ENCODE measurements at places on chromosomes 7 and 10.

DNA sequence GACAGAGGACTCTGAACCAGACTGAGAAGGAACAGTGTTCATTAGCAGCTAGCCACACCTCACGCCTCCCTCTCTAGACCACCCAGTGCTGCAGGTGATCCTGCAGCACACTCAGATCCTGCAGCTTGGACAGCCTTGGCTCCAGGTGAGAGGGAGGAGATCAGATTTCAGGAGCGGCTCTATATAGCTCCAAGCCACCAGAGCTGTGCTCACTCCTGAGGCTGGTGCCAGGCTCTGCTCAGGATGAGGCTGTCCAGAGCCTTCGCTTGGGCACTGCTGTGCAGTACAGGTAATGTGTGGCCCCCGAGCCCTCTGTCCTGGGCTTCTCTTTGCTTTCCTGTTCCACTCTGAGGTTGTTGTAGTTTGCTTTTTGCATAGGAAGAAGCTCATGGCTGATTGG, 42.4 kb downstream of the C10orf120 start:
- no peak for DNase-seq

DNA sequence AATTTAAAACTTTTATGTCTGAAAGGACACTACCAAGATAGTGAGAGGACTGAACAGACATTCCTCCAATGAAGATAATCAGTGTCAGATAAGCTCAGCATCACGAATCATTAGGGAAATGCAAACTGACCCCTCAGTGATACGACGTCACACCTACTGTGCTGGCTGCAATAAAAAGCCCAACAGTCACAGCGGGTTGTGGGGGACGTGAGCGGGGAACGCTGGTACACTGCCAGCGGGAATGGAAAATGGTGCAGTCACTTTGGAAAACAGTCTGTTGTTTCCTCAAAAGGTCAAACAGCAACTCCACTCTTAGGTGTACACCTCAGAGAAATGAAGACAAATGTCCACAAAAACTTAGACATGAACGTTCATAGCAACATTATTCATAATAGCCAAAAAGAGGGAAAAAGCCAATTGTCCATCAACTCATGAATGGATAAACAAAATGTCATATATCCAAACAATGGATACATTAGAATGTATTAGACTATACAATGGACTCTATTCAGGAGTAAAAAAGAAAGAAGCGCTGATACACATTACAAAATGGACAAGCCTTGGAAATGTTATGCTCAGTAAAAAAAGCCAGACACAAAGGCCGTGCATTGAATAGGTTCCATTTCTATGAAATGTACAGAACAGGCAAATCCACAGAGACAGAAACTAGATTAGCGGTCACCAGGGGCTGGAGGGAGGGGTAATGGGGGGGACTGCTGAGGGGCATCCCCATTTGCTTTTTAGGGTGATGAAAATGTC, 2.4 kb upstream of the ECHS1 start:
- no peak for DNase-seq

DNA sequence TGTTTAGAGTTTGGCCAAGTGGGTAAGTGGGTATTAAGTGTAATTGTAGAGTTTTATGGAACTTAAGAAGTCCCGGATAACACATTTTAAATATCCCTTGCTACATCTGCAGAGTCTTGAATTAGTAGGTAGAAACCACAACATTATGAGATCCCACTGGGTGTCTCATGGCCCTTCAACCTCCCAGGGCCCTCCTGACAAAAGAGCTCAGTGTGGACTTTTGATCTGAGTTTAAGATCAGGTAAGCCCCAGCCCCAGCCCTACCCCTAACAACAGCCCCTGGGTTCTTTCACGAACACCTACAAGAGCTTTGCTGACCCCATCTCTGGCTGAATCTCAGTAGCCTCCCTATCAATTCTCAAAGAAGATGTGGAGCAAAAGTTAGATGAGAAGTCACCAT, 65.4 kb upstream of the STK17A start:
- DNase-seq, result no peak

GRCh38 chr7:159112136-159113011, 32.3 kb downstream of the VIPR2 start:
- DNase-seq, result no peak

GRCh38 chr10:126111516-126111915, 215.2 kb downstream of the FANK1 start:
- DNase-seq, result no peak

- DNase-seq, result no peak
Observed at GRCh38 chr10:4733150-4733842, 92.7 kb upstream of the AKR1E2 start.

GRCh38 chr7:128735436-128735835, 3.7 kb upstream of the CALU start:
- DNase-seq, result no peak

DNA sequence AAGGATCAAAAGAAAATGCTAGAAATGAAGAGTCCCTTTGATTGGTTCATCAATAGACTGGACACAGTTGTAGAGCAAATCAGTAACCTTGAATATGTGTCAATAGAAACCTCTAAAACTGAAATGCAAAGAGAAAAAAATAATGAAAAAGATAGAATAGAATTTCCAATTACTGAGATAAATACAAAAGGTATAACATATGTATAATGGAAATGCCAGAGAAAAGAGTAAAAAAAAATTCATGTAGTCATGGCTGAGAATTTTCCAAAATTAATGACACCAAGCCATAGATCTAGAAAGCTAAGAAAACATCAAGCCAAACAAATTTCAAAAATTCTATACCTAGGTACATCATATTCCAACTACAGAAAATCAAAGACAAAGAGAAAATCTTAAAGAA, 62.0 kb upstream of the HGF start:
- DNase-seq, result no peak

DNA sequence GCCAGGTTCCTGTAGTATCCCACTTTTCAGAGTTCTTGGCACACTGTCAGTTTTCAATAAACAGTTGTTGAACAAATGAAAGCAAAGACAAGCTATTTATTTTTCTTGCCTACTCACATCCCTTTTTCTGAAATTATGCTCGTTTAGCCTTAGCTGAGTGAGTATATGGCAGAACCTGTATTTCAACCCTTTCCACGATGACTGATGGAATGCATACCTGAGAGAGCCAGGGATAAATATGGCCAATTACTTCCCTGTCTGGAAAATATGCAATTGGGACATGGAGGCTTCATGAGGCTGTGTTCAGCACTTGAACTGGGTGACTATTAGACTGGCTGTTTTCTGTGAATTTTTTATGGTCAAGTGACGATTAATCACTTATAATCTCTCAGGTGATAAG, 144.5 kb upstream of the POT1 start:
- DNase-seq, result no peak

- no peak for DNase-seq
Observed at GRCh38 chr7:90061077-90061476, 93.2 kb upstream of the STEAP1 start.

- no peak for DNase-seq
Observed at GRCh38 chr7:90536449-90536848, 59.7 kb upstream of the CDK14 start.

GRCh38 chr7:120813546-120814252, 44.2 kb downstream of the TSPAN12 start:
- no peak for DNase-seq

DNA sequence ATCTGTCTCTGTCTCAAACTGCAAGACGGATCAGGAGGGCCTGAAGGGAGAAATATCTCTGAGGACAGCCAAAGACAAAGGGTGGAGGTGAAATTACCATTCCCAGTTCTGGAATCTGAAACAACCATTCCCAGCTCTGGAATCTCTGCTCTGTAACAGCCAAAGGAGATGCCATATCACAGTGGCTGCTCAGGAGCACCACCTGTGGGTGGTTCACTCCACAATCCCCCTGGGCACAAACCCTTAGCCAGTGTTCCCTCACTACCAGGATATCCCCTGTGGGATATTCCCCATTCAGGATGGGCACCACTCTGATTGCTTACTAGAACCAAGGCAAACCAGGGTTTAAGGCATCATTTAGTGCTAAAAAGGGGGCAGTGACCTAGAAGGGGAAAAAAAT, 199.0 kb downstream of the HTR7 start:
- DNase-seq, result no peak

DNA sequence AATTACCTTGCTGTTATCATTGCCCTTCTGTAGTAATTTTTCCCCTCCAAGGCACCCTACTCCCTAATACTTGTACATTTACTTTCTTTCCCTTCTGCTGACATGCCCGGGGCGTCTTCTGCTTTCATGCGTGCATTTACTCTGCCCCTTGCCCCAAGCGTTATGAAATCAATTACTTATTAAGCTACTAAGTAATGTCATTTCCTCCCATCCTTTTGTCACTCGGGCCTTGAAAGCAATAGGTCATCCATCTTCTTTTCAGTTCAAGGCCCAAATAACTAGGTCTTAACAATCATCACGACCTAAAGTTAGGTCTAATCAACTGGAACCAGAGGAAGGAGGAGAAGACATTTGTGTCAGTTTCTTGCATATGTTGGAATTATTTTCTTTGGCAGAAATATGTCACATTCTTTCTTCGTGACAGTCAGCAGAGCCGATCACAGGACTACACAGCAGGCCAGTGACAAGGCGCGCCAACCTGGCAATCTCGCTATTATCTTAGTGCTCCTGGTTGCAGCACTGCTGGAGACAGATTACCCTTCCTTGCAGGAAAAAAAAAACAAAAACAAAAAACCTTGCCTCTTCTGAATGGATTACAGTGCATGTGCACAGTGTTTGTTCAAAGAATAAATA, 179.2 kb downstream of the RELN start:
- no peak for DNase-seq

DNA sequence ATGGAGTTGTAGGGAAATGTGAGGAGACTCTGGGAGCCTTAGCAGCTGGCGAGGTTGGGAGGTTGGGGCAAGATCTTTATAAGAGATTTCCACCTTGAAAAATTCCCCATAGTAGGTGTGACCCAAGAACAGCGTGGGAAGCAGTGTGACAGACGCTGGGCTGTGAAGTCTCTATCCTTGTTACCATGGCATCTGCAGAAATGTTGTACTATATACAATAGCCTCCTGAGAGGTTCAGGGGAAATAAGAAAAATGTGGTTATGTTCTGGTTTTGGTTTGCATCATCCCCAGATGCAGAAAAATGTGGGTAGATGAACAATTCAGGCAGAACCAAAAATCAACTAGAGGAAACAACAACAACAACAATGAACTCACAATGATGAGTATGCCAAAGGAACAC, 498.6 kb downstream of the SH2D4B start:
- no peak for DNase-seq

- DNase-seq, result no peak
Observed at GRCh38 chr7:55086413-55087201, 67.8 kb downstream of the EGFR start.

DNA sequence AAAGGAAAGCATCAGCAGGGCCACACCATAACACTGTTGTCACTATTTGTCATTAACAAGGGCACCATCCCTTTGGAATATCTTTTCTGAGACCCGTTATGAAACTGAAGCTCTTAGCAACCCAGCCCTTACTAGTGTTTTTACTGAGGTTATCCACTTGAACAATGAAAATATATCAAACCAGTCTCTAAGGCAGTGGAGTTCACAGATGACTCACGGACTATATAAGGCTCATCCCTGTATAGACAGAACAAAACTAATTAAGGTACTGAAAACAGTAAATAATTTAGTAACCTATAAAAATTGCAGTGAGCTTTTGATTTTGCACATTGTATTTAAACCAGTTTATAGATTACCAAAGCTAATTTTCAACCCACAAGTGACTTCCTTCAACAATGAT, 196.0 kb downstream of the ELAPOR2 start:
- DNase-seq, result no peak

DNA sequence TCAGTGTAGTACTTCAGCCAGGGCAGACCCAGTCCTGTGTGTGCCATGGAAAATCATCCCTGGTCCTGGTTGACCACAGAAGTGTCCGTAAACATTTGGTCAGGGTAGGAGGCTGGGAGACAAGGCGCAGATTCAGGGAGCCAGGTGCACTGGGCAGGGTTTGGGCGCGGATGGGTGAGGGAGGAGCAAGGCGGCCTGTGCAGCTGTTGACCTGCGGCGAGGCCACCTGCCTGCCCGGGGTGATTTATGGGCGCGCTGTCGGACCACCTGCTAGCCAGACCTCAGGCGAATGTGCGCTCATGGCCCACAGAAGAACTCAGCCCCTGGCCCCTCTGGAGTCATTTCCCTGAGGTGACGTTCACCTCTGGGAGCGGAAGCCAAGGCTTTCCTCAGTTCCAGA, 6.6 kb downstream of the SFRP5 start:
- DNase-seq, result no peak

DNA sequence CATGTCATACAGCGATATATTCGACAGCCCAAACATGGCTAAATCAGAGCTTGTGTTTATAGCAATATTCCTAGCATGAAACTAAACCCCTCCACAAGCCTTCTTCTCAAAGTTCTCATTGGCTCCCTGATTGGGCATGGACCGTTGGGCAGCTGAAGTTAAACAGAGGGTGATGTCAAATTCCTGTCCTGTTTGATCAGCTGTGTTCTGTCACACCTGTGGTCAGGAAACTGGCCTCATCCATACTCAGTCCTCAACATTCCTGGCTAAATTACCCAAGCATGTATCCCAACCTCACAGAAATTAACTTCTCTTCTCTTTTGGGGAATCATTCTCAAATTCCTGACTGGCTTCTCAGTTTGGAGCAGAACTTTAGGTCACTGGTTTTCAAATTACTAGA, 107.9 kb downstream of the ODAD2 start:
- DNase-seq, result no peak

- DNase-seq, result no peak
Observed at GRCh38 chr10:43043342-43043772, 33.5 kb upstream of the RET start.

DNA sequence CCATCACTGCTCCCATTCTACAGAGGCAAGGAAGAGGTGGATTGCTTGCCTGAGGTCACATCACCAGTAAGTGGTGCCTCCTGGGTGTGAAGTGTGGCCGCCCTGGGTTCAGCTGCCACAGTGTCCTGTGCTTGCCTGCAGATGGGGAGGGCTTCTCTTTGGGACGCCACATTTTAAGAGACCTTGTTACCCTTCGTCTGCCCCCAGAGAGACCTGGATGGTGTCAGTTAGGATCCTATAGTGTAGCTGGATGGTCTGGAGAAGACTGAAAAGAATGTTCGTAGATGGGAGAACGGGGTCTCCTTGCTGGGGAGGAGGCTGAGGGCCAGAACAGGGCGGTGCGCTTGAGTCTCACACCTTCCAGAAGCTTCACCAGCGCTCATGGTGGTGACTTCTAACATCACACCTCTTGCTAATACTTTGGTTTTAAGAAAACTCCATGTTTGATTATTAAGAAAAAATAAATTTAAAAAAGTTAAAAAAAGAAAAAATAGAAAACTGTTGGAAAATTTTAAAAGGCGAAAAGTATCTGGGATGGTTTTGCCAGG, 2.3 kb downstream of the DOCK1 start:
- no peak for DNase-seq

DNA sequence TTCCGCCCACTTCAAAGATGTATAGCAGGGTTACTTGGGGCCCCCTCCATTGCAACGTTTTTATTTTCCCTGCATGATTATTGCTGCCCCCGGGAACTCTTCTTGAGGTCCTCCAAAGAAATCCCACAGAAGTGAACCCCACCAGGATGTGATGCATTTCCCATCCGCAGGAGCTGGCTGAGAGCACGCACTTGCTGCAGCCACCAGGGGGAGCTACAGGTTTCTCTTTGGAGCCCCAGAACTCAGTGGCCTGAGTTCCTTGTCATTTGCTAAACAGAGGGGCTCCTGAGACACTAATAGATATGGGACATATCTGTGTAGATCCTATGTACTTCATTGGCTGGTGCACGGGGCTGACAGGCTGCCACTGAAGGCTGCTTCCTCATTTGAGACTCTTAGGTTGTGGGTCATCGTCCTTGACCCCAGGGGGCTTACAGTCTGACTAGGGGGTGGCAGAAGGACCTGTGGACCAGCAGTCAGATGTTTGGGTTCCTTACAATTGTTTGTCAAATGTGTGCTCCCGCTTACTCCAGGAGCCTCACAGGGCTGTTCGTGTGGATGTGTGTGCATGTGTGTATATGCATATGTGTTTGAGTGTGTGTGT, 52.3 kb upstream of the ENO4 start:
- peak; percentile 46 for DNase-seq
